ENCODE measurements at places on chromosomes 6 and 20.

DNA sequence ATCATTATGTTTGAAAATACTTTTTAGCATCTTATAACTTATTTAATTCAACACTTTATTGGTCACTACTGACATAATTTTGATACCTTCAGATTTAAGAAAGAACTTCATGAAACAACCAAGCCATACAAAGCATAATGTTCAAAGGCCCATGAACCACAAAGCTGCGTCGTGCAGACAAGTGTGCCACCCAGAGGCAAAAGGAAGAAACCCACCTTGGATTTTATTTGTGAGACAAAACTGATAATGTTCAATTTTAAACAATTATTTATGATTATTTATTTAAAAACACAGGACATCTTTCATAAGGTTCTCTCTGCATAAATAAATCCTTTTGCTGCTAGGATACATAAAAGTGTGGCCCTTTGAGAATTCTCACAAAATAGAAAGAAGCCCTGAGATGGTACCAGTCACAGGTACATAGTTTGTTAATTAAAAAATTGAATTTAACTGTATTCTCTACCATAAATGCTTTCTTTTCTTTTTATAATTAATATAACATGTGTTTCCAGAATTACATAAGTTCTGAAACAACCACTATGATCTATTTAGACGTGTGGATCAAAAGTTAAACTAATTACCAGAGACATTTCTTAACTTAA lies 143.7 kb downstream of the RALGAPA2 start:
- no peak for DNase-seq

DNA sequence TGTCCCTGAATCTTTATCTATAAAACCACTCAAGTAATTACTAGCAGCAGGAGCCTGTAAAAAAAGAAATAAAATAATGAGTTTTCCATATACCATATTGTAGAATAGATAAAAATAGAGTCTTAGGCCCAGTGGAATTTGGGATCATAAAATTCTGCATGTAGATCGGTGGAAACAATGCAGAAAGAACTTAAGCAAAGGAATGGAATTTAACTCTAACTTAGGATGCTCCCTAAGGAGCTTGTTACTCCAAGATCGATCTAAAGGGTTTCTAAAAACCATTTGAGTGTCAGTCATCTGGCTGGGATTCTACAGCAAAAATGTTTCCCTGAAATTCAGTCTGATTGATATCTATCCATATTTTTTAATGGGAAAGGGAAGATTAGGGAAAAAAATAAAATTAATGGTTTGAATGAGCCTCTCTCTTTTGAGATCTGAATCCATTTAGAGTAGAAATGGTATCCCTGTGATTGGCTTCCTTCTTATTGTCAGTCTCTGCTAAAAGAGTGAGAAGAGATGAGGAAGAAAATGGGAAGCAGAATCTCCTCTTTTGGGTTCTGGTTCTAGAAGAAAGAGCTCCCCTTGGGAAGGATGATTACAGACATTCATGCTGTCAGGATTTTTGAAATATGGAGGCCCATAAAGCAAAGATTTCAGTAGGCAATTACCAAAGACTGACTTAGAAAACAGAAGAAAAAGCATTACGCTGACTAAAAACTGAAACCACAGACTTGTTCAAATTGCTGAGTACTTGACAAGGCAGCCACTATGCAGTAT lies 564.3 kb upstream of the MARCKS start:
- DNase-seq, result no peak

GRCh38 chr6:90000864-90001731 lies 106.8 kb downstream of the GJA10 start:
- no peak for DNase-seq

- DNase-seq, result no peak
Measured at GRCh38 chr6:159620947-159621346, 72.1 kb downstream of the SOD2 start.

DNA sequence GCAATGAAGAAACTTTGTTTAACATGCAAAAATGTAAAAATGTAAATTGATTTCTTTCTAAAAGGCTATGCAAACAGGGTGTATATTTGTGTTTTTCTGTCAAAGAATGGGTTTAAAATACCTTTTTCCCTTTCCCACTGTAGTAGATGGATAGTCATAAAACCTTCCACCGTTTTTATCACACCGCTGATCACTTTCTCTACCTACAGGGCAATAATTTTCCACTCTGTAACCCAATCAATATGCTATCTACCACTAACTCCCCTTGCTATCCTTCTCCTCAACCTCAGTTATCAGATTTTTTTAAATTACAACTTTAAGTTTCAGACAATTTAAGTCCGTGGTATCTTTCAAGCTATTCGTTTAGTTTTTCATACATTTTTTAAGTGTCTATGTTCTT lies 91.4 kb upstream of the ARID1B start:
- no peak for DNase-seq

DNA sequence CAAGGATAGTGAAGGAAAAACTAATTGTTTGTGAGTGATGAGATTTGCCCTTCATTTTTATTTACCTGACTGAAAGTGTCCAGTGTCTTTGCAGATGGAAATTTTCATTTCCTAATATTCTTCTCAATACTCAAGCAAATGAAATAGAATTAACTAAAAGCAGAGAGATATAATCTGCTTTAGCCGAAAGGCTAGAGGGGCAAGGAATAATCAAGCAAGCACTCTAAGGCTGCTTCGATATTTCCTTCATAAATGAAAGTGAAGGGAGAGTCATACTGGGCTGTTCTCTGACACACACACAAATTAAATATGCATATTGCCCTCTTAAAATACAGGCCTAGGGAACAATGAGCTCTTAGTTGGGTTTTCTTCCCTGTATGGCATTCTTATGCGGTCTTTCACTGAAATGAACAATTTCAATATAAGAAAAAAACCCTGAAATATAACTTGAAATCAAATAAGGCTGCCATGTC lies 47.5 kb upstream of the POPDC3 start:
- DNase-seq, result no peak

GRCh38 chr6:12442455-12442854 lies 152.3 kb downstream of the EDN1 start:
- no peak for DNase-seq

DNA sequence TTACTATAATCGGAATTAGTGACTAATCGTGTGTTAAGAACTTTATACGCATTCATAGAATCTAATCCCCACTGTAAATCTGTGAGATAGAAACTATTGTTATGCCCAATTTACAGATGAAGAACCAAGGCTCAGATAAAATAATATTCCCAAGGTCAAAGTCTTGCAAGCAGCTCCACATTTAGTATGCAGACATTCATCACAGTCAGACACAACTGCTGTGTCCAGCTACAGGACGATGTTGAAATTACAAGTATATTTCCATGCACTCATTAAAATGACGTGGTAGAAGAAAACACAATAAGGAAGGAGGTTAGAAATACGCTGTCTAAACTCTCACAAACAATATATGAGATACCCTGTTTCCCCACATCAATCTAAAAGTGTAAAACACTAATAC lies 82.5 kb downstream of the PREX1 start:
- no peak for DNase-seq

DNA sequence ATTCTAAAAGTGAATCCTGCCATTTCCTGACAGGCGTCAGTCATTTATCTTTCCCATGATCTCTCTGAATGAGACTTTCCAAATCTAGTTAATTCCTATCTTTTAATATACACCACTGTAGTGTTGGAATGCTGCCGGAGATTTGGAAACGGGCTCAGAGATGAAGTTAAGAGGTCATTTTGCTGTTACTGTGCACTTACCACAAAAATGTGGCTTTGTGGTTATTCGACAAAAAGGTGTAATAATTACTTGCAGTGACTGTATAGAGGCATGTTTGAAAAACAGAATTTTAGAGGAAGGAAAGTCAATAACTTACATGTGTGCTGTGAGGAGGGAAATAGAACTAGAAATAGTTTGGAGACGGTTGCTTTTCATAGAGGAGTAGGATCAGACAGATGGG lies 460.2 kb upstream of the BTBD3 start:
- no peak for DNase-seq

Data from T-helper 22 cell (primary cell).